Cortex of kidney (tissue), 1 donor: ENCODE measurements at places on chromosomes 1 and 21.
A peak's percentile ranks its signal among the peaks of the same experiment; 100 is the strongest.

DNA sequence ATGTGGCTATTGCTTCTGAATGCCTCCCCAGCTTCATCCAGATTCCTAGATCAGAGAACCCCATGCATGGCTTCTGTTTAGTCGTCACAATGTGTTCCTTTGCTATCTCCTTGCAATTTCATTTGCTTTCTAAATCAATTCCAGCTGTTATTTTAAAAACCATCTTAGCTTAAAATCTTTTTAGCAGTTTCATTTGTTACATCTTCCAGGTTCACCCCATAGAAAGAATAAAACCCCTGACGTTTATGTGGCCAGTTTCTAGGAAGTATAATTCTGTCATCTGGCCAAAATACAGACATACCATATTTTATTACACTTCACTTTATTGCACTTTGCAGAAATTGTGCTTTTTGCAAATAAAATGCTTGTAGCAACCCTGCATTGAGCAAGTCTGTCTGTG is 278.4 kb downstream of the PTPRC start:
- no peak for DNase-seq

DNA sequence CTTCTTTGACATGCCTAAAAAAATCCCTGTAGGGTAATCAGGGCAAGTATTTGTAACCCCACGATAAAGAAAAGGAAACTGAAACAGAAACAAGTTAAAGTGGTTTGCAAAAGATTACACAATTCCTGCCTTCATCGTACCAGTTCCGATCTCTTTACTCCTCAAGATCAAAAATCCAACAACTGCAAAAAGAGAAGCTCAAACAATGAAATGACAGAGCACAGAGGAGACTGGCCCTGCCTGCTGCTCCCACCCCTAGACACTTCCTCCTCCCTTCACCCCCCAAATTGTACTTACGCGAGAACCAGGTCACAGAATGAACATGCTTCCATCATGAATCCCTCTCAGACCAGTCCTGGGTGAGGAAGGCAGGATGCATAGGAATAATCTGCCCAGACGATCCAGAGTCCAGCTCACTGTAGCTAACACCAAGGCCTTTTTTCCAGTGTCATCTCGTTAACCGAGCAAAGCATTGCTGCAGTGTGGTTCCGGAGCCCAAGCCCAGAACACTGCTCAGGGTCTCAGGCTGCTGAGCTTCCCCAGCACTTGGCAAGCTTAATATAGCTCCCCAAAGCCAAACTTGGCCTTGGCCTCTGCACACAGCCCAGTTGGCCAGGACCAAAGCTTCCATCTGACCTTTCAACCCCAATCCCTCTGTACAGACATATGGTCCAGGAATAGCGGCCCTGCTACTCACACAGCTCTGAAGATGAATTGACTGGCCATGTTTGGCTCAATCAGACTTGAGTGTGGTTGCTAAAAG is 20.3 kb downstream of the RXRG start:
- no peak for DNase-seq

DNA sequence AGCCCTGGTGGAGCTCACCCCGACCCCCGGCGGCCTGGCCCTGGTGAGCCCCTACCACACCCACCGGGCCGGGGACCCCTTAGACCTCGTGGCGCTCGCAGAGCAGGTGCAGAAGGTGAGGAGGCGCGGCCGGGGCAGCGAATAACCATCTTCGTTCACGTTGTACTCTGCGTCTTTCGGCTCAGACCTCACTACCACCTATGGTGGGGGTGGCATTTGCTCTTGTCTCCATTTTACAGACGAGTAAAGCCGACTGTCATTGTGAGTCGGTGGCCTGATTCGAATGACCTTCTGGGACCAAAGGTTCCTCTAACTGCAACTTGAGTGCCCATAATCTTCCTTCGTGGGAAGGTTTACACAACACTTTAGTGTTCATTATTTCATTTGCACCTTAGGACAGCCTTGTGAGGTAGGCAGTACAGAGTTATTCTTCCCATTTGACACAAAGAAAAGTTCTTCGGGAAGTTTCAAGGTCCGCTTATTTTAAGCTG is 506 bp downstream of the C1orf50 start:
- no peak for DNase-seq

- DNase-seq, result no peak
Measured at GRCh38 chr1:54532033-54532432, 16.0 kb upstream of the ACOT11 start.

DNA sequence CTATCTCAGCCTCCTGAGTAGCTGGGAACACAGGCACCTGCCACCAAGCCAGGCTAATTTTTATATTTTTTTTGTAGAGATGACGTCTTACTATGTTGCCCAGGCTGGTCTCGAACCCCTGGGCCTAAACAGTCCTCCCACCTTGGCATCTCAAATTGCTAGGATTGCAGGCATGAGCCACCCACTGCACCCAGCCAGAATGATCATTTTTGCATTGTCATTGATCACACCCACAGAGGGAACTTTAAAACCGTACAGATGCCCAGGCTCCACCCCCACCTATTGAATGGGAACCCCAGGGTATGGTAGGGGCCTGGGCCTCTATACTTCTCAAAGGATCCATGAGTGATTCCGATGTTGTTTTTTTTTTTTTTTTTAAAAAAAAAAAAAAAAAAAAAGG is 36.7 kb downstream of the ETNK2 start:
- no peak for DNase-seq

DNA sequence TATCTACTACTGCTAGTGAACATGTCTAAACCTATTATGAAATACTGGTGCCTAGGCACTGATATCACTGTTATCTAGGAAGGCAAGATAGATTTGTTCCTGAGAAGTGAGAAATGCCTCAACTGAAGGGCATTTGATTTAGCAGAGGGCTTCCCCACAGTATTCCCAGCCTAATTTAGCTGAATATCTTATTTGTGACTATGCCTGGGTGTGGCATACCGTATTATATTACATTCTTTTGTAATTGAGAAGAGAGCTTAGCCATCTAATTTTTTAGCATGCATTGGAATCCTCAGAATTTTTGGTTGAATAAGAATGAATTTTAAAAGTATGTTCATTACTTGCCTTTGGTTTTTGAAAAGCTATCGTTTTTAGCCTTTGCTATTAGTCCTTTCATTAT is 99.1 kb downstream of the ZP4 start:
- no peak for DNase-seq

GRCh38 chr1:59146651-59147358 is 150.1 kb upstream of the FGGY start:
- no peak for DNase-seq

GRCh38 chr1:160761886-160762285 is 22.8 kb downstream of the SLAMF7 start:
- DNase-seq, result no peak

GRCh38 chr1:171588230-171588629 is 33.8 kb upstream of the MYOCOS start:
- no peak for DNase-seq

DNA sequence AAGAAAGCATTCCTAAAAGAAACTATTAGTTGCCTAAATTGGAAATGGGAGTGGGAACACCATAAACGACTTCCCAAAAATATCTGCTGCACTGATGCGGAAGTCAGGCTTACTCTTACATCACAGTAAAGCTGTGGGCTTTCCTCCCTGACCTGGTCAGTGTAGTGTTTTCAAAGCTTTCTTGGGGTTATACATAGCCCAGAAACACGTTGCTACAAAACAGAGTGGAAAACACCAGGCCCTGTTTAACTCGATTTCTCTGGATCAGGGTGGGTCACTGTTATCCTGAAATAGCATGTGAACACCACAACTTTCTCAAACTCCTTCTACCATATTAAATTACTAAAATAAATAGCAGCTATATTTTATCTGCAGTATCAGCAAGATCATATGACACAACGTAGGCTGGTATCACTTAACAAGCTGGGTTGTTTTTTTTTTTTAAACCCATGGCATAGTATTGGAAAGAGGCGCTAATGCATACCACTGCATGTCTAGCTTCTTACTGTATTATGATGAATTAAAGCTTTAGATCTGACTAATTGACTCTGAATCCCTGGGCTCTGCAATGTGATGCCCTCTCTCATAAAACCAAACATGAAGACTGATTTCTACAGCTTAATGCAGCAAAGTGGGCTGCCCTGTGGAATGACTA is 184.6 kb downstream of the TGFB2 start:
- DNase-seq, result no peak

- no peak for DNase-seq
Measured at GRCh38 chr1:180230791-180231505, 884 bp downstream of the LHX4 start.

- no peak for DNase-seq
Measured at GRCh38 chr1:12630946-12631530, 12.8 kb upstream of the AADACL4 start.

DNA sequence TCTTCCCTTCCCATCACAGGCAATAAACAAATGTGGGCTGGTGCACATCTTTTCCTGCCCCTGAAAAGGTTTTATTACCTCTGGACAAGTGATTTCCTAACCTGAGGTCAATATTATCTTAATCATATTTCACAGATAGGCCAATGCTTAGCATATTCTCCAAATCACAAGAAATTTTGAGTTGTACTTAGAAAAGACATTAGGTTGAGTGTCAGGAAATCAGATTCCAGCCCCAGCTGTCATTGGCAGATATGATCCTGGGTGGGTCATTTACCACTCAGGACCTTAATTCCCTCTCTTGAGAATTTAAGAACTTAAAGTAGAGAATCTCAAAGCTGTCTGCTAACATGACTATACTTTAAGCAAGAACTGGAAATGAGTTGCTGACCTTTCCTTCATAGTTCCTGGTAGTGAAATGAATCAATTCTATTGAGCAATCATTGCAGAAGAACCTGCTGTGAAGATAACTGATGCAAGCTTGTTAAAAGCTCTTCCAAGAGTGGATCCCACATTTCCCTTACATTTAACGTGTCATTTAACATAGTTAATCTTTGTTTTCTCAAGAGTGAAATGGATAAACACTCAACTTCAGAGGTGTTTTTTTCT is 46.4 kb upstream of the CR2 start:
- DNase-seq, result no peak

- DNase-seq, result no peak
Measured at GRCh38 chr1:203627398-203627797, 766 bp downstream of the ATP2B4 start.

- no peak for DNase-seq
Measured at GRCh38 chr1:21822349-21822748, 10.3 kb downstream of the LDLRAD2 start.

DNA sequence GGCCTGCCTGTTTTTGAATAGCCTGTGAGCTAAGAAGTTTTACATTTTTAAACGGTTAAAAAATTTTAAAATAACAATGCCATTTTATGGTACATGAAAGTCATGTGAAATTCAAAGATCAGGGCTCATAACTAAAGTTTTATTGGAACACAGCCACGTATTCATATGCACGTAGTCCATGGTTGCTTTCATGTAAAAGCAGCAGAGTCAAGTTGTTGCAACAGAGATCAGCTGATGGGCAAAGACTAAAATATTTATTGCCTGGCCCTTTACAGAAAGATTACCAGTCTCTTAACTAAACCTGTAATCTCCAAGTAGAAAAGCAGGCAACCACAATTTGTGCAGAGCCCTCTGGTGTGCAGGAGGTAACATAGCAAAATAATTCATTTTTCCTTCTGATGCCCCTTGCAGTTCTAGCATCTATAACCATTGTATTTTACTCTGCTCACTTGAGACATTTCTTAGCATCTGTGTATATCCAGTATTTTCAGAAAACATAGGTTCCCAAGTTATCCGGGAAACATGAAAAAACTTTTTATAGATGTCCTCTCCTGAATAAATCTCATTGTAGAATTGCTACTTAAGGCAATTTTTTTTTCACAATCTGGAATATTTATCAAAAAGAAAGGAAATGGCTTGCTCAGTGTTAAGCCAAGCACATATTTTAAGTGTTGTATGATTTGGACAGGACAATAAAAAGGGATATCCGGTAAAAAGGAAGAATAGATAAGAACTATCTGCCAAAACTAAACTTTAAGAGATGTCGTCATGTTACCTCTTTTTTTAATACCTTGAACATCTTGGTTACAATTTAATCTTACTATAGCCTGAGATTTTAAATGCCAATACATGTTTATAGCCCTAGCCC is 430.8 kb downstream of the PLPP3 start:
- DNase-seq, result no peak

GRCh38 chr1:222618880-222619596 is 1.1 kb downstream of the MIA3 start:
- DNase-seq, result peak; percentile 11

DNA sequence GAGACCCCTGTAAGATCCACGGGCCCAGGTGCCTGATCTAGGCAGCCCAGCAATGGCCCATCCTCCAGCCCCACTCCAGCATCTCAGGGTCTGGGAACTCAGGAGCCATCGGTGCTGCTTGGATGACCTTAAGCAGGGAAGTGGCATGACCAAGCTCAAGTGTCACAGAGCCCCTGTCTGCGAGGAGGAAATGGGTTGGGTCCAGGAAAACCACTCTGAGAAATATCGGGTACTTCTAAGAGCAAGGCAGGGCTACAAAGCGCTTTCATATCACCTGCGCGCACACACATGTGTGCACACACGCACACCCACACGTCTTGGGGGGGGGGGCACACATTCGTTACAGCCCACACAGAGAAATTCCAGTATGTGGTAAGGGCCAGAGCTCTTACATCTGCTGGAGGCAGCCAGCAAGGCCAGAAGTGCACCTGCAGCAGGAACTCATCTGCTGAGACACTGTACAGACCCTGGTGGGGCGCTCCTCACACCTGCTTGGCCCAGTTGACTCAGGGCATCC is 32.6 kb upstream of the SPOCD1 start:
- DNase-seq, result no peak

- no peak for DNase-seq
Measured at GRCh38 chr1:83087851-83088250, 911.1 kb downstream of the TTLL7 start.
